ENCODE measurements at places on chromosomes 6 and 20.

- no peak for DNase-seq
These were observed 32.5 kb upstream of the PIM1 start for GRCh38 chr6:37137201-37138090.

DNA sequence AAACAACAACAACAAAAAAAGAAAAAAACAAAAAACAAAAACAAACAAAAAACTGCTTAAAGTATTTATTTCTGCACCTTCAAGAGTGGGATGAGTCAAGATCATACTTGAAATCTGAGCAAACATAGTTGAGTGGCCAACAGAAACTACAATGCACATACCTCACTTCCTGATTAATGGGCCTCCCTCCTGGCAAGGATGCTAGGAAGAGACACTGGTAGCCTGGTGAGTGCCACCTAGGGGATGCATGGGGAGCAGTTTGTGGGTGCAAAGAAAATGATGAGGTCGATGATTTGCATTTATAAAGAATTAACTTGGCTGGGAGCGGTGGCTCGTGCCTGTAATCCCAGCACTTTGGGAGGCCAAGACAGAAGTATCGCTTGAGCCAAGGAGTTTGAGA lies 808.1 kb downstream of the MAFB start:
- DNase-seq: no peak

- no peak for DNase-seq
These were observed 39.5 kb downstream of the AHI1 start for GRCh38 chr6:135458051-135458450.

DNA sequence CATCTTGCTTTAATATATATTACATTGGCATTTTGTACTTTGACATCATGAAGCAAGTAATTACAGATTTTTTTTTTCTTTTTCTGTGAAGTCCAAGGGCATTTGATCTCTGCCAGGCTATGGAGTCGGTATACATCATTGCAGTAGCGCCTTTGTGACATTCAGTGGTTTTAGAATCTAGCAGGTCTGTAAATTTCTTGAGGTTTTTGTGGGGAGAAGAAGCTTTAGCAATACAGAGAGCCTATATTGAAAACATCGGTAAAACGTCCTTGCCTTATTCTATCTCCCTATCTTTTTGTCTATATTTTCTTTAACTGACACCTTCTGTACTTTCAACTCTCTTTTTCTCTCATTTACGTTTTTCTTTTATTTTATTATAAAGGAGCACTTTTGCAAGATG lies 47.2 kb downstream of the DUSP22 start:
- DNase-seq: no peak

DNA sequence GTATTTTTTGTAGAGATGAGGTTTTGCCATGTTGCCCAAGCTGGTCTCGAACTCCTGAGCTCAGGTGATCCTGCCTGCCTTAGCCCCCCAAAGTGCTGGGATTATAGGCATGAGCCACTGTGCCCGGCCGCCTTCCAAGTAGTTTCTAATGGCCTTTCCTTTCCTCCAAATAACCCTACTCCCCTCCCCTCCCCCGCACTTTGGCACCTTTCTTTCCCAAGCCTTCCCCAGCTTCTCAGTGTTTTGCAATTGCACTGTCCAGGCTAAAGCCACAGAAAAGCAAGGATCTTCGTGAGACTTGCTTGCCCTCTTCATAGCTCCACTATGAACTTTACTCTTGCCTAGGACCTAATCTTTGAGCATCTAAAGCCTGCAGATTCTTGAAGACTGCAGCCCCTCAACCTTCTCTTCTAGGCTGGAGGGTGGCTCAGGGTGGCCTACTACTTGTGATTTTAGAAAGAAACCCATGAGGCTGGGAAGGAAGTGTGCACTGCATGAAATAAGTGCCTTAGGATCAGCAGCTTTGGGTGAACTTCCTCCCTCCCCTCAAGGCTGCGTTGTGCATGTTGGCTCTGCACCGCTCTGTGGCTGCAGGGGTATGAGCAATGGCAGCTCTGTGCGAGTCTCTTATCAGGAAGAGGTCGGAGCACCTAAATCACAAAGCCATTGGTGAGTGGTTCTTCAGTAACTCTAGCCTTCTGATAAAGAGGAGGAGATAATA lies 152.4 kb upstream of the SNX9 start:
- no peak for DNase-seq

DNA sequence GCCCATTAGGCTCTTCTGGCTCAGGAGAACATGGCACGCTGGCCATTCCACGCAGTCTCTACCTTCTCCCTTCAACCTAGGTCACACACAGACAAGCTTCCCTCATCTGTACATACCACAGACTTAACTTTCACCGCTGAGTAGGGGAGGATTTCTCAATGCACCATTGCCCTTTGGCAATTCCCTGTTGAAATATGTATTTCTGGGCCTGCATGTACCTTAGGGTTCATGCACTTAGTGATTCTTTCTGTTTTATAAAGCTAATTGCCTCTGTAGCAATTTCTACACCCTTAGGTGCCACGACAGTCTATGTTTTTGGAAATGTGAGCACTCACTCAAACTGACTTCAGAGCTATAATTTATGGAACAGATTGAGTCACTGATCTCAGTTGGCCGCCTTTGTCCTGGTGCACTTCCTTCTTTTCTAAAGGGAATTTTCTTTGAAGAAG lies 253.8 kb upstream of the PRDM1 start:
- DNase-seq: no peak

- no peak for DNase-seq
These were observed 1.3 kb upstream of the ANGPT4 start for GRCh38 chr20:917416-917815.

GRCh38 chr6:26250698-26251044 lies 114.3 kb upstream of the BTN3A2 start:
- no peak for DNase-seq

DNA sequence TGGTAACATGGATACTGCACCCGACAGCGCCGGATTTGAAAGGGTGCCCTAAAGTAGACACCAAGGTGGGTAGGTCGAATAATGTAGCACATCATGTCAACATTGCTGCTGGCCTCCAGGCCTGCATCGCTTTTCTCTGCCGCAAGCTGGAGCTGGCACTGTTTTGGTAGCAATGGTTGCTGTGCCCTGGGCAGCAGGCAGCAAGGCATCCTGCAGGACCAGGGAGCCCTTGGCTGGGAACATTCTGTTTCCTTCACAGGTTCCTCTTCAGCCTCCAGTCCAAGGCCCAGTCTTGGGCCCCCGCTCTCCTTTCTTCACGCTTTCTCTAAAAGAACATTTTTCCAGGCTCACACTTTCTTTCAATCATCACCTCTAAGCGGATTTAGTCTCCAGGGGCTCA lies 365.8 kb upstream of the JARID2 start:
- no peak for DNase-seq

DNA sequence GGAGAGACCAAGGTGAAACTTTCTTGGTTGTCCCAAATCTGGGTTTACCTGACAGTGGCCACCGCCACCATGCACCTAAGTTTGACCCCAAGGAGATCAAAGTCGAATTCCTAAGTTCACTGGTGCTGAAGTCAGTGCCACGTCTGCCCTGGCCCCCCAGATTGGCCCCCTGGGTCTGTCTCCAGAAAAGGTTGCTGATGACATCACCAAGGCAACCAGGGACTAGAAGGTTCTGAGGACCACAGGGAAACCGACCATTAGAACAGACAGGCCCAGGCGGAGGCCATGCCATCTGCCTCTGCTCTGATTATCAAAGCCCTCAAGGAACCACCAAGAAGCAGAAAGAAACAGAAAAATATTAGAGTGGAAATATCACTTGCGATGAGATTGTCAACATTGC lies 91.2 kb downstream of the DLL1 start:
- DNase-seq: no peak
